Stimulated activated CD4-positive, alpha-beta T cell treated with anti-CD3 and anti-CD28 coated beads, Interleukin-4, amount 100 ng/mL, for 4 hours (primary cell): ENCODE measurements at places on chromosomes 12 and 14.

- DNase-seq: no peak
Measured at GRCh38 chr12:110574044-110574443, 9.1 kb downstream of the PPTC7 start.

DNA sequence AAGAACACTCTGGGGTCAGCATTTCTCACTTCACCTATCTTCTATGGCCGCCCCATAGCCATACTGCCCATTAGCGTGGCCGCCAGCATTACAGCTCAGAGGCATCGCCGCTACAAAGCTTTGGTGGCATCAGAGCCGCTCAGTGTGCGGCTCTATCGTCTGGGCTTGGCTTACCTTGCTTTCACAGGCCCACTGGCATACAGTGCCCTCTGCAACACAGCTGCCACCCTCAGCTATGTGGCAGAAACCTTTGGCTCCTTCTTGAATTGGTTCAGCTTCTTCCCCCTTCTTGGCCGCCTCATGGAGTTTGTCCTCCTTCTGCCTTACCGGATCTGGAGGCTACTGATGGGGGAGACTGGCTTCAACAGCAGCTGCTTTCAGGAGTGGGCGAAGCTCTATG lies 2.6 kb downstream of the DNAJC22 start:
- no peak for DNase-seq

DNA sequence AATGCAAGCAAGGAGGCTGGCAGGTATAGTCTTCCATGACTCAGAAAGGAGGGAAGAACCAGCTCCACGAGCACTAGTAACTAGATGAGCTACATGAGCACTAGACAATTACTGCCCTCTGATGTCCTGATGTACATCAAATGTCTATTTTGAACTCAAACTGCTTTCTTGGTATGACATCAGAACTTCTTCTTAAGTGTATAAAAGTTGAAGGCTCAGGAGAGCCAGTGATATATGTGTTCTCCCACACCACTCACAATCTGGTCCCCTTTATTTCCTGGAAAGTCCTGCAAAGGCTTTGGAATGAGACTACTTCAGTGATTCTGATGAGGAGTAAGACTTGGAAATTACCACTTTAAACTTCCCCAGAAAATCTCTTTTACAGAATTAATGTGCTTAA lies 18.5 kb upstream of the DHRS7 start:
- DNase-seq: no peak

- DNase-seq: no peak
Measured at GRCh38 chr12:69719336-69720316, 19.0 kb upstream of the RAB3IP start.

- no peak for DNase-seq
Measured at GRCh38 chr12:111045941-111046340, 125.6 kb upstream of the MYL2 start.

GRCh38 chr12:86929962-86930361 lies 673.8 kb upstream of the MGAT4C start:
- no peak for DNase-seq
